ENCODE measurements at places on chromosomes 2 and 18. TPM values are rescaled to one million over a fixed set of nuclear protein-coding genes. Genes with fewer than 3 reads are reported as not detected.

EFEMP1 gene
- 257 TPM for total RNA-seq

DNA sequence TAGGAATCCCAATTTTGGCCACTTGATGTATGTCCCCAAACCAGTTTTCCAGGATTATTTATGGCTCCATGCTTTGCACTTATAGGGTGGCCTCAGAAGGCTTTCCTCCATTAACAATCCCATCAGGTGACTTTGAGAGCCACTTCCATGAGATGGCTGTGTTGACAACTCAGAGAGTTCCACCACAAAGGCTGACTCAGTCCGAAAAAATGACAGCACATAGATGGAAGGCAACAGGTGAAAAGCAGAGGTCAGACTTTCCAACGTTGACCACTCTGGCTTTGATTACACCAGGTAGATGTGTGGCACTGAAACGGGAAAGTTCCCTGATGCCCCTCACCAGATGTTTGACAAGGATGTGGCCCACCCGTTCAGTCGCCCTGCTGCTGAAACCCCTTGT is 431.4 kb upstream of the TNP1 start:
- no peak for DNase-seq

GRCh38 chr2:47782671-47783485 is at the start of gene MSH6:
Gene MSH6, plus strand, starts transcription at chr2:47783145. Its CDS starts 89 bp downstream, at chr2:47783234.
- DNase-seq, result peak; percentile 92

- DNase-seq, result no peak
These were observed 229.5 kb upstream of the MEX3C start for GRCh38 chr18:51426996-51427395.

DNA sequence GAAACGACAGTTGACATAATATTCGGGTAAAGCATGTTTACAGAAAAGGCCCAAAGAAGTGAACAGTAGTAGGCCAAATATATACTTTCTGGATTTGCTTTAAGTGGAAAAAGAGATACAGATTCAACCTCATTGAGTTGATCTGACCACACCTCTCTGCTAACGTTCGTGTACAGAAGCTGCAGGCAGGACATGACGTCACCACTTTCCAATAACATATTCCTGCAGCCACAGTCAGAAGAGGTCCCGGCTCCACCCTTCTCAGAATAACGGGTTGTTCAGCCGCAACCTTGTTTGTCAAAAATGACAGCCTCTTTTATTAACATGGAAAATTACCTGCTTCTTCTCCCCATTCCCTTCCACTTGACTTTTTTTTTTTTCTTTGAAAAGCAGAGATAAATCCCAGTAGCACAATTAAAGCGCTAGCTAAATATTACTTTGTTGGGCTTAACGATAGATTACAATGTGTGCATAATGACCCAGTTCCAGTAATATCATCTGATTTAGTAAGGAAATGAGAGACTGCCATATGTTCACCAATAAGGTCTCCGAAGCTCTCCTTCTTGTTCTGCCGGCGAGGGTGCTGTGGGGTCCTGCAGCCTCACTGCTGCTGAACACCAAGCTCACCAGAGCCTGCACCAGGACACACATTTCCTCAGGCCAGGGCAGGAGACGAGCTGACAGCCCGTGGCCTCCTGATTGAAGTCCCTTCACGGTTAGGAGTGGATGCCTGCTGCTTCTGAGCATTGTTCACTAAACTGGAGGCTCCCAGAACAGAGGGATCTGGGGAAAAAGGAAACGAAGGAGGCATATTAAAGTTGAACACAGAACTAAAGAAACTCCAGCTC is 451.0 kb upstream of the SALL3 start:
- no peak for DNase-seq

- no peak for DNase-seq
These were observed 1662.9 kb downstream of the SUCLG1 start for GRCh38 chr2:82796132-82796531.

DNA sequence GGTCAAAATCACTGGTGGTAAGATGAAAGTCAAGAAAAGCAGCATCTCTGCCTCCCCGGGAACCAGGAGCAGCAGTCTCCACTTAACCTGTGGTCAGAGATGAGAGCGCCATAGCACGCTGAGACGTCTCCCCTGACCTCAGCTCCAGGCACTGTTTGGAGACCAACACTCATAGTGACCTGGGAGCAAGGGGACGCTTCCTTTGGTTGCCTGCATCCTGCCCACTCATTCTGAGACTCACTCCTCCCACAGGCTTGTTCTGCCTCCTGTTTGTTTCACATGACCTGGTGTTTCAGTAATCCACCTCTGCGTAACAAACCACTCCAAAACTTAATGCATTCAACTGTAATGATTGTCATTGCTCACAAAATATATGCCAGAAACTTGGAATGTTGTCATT is 139.3 kb downstream of the ACOXL start:
- no peak for DNase-seq

WIPF1 gene
- total RNA-seq, result 66.7 TPM

DNA sequence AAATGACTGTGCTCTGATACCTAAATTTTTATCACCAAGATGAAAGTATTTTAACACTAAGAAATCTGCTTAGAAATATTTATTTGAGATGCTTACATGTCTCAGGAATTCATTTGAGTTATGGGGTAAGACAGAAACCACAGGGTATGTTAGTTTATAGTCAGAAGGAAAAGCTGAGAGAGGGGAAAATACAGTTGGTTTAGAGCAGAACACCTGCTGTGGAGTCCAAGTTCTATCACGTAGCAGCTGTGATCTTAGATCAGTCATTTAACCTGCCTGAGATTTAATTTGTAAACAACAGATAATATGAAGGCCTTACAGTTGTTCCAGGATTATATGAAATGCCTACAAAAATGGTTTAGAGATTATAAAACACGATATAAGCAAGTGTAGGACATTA is 29.0 kb downstream of the PDE6D start:
- no peak for DNase-seq

ACVR1 gene
- 37.4 TPM for total RNA-seq

DNA sequence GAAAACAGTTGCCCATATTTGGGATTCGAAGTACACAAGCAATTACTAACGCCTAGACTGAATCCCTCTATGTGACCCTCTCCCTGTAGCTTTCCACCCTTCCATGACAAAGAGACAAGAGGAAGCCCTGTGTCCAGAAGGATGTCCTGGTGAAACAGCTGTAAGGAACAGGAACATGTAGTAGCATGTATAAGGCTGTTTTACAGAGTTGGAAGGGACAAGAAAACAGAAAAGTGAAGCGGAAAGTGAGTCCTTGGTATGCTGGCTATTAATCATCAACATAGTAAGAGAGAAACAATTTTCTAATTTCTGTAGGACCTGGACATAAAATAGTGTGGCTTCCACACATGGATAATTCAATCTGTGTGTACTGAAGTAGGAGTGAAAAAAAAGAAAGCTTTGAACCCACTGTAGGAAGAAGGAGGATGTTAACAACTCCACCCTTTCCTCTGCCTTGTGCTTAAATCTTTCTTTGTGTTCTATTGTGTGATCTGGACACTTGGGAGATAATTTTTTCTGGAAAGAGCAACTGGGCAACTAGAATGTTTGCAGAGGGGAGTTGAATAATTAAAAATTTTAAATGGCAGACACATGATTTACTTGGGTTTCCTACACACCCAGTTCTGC is 162.3 kb upstream of the ZSWIM2 start:
- no peak for DNase-seq

- peak; percentile 45 for DNase-seq
These were observed 47.9 kb upstream of the PELI1 start for GRCh38 chr2:64192125-64192479.

- DNase-seq, result no peak
These were observed 367.5 kb upstream of the FIGN start for GRCh38 chr2:164103271-164103670.

DNA sequence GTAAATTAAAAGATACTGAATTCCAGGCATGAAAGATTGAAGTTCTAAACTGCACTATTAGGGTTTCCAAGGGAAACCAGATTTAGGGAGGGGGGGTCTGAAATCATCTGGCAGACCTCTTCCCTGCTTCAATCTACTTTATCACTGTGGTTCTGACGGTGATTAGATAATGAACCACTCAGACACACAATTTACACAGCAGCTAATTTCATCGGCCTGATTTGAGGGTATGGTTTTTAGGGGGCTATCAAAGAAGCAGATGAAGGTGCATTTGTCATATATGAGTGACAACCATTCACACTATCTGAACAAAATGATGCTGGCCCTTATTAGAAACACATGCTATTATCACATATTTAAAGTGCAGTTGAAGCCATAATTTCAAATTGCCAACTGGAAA is 106.0 kb downstream of the OLA1 start:
- DNase-seq, result no peak

DNA sequence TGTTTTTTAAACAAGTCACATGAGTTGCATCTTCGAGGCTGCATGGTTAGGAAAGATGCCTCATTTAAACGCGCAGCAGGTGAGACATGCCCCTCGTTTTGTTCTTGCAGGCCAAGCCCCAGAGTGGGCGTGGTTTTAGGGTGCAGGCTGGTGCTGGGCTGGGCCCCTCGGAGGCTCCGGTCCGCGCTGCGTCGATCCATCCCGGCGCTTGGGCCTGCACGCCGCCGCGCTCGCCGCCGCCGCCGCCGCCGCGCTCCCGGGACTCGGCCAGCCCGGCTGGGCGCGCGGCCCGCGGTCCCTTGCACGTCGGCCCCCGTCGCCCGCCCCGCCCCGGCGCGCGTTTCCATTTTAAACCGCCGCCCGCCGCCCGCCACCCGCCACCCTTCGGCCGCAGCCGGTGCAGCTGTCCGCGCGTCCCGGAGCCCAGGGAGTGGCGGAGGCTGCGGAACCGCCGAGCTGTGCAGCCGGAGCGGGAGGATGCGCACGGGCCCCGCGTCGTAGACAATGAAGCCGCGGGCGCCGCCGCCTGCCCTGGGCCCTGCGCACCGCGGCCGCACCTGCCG is 175.5 kb downstream of the AGAP1 start:
- DNase-seq, result peak; percentile 46

B3GNT7 gene
- total RNA-seq, result 108 TPM

DNA sequence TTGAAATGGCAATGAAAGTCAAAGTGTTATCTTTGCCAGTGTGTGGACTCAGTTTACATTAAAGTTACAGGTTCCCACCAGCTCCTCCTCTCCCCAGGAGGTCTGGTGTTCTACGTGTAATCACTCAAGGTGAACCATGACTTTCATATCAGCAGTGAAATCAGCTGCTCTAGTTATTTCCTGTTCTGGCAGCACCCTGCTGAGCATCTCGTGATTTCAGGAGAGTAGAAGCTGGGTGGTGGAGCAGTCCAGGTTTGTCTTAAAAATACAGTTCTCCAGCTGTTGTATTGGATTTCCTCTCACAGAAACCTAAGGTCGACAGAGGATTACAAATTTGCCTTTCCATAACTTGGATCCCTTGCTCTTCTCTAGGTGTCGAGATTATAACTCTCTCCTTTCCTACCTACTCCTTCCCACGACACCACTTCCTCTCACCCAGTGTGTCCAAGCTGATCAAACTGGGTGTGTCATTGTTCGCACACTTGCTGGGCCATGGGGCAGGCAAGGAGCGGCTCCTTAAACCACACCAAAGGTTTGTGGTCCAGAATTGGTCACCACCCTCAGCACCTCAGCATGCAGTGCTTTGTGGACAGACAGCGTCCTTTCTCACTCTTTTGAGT is 13.0 kb upstream of the ARHGAP25 start:
- DNase-seq, result no peak

- no peak for DNase-seq
These were observed 150.5 kb downstream of the EN1 start for GRCh38 chr2:118696786-118697465.

- DNase-seq, result no peak
These were observed 100.0 kb upstream of the TCF4 start for GRCh38 chr18:55688030-55688429.

DPYSL5 gene
- not detected for total RNA-seq

- no peak for DNase-seq
These were observed 110.2 kb upstream of the UNC80 start for GRCh38 chr2:209661286-209661894.

- no peak for DNase-seq
These were observed 202.8 kb downstream of the DNER start for GRCh38 chr2:229511524-229511923.

GRCh38 chr18:34844732-34845459 is 134.8 kb downstream of the DTNA start:
- DNase-seq, result no peak

DNA sequence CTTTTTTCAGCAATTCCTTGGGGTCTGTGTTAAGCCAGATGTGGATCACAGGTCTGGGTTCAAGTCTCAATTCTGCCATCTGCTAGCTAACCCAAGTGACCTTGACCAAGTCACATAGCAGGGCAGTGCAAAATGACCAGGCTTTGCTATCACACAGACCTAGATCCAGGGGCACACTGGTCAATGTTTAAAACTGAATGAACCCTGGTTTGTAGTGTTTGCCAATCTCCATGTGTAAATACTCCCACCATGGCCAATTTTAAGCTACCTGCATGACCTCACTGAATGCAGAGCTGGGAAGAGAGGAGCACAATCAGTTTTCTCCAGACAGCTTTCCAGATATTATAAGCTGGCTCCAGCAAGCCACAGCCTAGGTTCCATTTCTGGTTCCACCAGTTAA is 142.9 kb downstream of the CHST9 start:
- no peak for DNase-seq

DNA sequence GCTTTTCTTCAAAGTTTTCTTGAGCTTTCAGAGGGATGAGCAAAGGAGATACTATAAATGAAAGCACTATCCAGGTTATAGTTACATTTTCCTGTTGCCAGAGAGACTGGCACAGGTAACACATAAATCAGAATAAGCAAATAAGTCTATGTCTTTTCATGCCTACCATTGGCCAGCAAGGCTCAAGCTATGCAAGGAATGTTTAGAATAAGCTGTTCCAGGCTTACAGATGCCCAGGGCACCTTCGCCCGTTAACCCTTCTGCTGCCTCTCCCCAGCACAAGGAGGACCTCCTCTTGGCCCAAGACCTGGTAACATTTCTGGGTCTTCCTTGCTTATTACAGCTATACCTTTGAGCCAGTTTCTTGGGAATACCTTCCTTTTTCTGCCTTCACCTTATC is 233.7 kb upstream of the MEIS1 start:
- DNase-seq, result no peak

BCL2 gene
- 12.8 TPM for total RNA-seq

ZNG1B gene
- total RNA-seq, result 35.4 TPM

GRCh38 chr2:161421686-161422085 is 5.6 kb downstream of the TBR1 start:
- no peak for DNase-seq

- DNase-seq, result no peak
These were observed at the start of gene SLC66A3 for GRCh38 chr2:11155381-11156035. Gene SLC66A3, plus strand, starts transcription at chr2:11155467. Its CDS starts 80 bp downstream, at chr2:11155547.

CFC1 gene
- not detected for total RNA-seq

SALL3 gene
- not detected for total RNA-seq

- DNase-seq, result no peak
These were observed 241.6 kb downstream of the PIEZO2 start for GRCh38 chr18:10907749-10908148.

UBE2F gene
- 53.0 TPM for total RNA-seq

GRCh38 chr2:232411901-232412629 is 5.4 kb downstream of the ALPG start:
- DNase-seq, result no peak
